Activated T-cell treated with anti-CD3 and anti-CD28 coated beads for 1 hour (primary cell): ENCODE measurements at places on chromosomes 11 and 22.

DNA sequence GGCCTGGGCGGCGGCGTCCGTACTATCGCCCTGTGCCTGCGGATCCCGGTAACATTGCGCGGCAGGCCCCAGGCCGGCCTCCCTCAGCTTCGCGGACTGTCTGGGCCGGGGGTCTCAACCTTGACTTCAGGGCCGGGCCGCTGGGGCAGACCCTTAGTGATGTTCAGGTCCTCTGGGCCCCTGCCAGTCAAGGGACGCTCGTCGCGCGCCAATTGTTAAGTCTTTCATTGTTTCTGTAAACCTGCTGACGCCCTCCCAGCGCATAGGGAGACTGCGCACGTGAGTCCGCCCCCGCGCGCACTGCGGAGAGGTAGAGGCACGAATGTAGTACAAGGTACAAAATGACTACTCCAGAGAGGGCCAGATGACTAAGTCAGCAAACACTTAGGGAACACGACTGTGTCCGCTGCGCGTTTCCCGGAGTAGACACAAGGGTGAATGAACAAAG, 451 bp upstream of the HDHD5 start:
- DNase-seq, result peak; percentile 26

DNA sequence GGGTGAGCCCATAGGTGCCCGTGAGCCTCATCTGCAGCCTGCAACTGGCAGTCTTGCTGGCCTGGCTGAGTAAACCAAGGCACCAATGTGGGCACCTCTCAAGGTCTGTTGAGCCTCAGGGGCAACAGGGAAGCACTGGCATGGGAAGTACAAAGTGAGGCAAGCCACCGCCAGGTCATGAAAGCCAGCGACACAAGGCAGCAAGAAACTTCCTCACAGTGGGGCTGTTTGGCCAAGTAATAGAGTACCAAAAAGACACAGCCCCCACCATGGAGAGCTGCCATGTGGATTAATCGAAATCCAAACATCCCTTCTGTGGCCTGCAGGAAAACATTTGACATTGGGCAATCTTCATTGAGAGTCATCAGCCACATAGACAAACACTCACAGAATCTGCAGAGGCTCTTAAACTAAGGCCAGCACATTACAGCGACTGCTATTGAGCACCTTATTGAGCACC, 43.6 kb upstream of the FIBIN start:
- no peak for DNase-seq

DNA sequence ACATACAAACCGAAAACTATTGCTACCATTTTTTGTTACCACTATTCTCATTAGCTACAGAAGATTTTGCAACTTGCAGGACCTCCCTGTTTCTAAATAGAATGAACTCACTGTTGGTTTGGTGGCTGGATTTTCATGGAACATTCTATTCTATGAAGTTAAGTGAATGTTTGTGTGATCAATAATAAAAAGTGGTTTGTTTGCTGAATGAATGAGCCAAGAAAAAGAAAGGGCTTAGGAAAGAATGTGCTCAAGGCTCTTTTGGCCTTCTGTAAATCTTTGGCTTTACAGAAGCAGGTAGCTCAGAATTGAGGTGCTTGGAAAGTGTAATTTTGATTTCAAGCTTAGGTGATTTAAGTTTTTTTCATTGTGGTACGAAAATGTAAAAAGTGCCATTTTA, 5.9 kb upstream of the SCGB1D2 start:
- no peak for DNase-seq

DNA sequence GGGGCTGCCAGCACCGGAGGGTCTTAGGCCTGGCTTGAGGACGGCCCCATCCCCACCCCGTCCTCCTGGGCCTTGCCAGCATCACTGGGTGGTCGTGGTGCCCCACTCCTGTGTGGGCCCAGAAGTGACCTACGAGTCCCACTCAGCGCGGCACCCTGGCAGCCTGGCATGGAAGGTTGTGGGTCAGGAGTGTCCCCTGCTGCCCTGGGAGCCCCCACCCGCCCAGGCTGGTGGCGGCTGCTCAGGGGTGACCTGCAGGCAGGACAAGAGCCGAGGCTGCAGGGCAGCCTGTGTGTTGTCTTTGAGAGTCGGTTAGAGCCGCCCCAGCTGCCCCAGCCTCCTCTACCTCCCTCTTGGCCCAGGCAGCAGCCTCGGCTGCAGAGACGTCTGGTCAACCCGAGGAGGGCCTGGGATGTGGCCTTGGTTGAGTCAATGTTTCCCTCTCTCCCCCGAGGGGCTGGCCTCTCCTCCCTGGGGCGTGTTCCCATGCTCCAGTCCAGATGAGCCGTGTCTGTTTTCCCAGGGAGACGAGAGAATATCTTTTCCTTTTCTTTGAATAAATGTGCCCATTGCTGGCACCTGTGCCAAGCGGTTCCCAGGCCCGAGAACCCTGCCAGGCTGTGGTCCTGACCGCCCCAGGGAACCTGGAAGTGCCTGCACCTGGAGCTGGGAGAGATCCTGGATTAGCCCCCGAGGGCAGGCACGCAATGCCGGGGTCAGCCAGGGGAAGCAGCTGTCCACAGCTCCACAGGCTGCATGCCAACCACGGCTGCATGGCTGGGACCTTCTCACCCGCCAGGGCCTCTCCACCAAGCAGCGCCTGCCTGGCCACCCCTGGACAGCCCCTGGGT, 35.7 kb upstream of the MUC5AC start:
- no peak for DNase-seq

DNA sequence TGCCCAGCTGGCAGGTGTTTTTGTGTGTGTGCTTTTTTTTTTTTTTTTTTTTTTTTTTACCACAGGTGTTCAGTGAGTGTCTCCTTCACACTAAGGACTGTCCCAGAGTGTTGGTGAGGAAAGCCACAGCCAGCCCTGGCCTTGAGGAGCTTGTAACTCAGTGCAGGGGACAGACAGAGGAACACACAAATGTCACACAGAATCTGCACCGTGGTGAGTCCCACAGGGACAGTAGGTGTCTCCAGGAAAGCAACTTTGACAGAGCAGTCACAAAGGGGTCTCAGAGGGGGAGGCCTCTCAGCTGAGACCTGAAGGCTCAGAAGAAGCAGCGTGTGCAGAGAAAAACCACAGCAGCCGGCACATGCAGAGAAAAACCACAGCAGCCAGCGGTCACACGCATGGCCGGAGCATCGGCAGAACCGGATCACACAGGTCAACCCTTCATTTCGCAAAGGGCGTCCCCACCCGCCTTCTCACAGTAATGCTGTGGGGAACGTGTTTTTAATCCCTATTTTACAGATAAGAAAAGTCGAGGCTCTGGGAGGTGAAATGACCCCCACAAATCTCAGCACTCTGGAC, 101.7 kb upstream of the PRR5 start:
- DNase-seq, result no peak

GRCh38 chr11:133803026-133803425, 42.3 kb downstream of the SPATA19 start:
- DNase-seq, result no peak

DNA sequence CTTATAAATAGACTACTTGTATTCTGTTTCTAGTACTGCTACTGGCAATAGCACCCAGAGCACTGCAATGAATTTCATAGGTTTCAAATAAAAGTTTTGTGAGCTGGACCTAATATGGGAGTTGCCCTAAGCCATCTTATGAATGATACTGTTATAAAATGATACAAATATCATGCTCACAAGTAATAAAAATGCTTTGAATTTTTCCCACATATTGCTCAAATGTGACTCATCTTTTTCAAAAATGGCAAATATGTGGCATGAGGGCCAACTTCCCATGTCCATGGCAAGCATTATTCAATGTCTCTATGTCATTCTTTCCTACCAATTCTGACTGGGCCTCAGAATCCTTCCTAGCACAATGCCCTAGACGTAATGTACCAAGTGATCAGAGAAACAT, 137.6 kb downstream of the TRPC6 start:
- no peak for DNase-seq

GRCh38 chr22:23168391-23169042, 11.8 kb upstream of the BCR start:
- no peak for DNase-seq

GRCh38 chr22:41947424-41948080, 600 bp upstream of the CENPM start:
- DNase-seq, result no peak

GRCh38 chr11:72885749-72886609, 71.8 kb downstream of the ATG16L2 start:
- DNase-seq, result no peak

- no peak for DNase-seq
These were observed 16.4 kb upstream of the SNX32 start for GRCh38 chr11:65817312-65817834.

DNA sequence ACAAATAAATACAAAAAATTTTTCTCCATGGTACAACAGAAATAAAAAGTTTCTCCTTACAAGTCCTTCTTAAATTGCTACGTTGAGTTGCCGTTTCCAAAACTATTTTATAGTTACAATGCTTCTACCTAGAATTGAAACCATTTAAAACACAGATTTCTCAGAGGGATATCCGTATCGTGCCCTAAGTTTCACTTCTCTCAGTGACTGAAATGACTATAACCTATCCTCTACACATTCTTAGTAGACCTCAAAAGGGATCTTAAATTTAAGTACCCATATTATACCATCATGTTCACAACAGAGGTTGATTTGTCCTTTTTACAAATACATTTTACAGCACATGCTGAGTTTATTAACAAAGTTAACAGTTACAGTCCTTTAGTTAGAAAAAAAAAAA, 44.1 kb downstream of the USP28 start:
- DNase-seq, result no peak

GRCh38 chr11:1436468-1437039, 46.8 kb downstream of the BRSK2 start:
- DNase-seq, result no peak

- DNase-seq, result no peak
These were observed 38.4 kb downstream of the POU2AF3 start for GRCh38 chr11:111336582-111337256.

DNA sequence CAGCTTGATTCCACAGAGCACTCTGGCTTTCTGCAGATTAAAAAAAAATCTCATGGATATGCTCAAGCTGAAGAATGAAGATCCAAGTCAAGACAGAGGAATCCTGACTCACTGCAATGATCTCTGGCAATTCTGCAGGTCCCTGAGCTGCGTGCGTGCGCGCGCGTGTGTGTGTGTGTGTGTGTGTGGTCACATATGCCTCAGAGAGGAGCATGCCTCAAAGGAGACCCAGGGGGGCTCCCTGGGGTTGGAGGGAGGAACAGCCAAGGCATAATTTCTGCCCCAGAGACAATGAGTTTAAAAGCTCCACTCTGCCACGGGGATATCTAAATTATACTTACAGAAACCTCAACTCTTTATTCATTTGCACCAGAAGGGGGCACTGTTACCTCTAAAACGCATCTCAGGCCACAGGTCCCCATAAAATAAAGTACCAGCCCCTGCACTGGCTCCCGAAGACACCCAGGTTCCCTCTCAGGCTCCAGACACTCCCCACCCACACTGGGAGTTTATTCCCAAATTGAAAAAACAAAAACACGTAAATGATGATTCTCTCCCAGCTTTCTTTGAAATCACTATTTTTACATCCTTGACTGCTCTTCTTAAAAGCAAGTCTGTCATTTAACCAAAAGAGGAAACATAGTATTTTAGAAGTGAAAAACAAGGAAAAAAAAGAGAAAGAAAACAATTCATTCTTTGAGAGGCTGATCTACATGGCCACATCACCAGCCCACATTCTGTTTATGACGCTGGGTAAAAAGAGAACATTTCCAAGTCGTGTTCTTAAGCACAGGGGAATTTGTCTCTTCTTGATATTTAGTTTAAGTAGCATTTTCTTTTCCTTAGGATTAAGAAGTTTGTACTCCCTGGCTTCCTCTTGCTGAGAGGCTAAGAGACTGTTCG, 401.0 kb downstream of the LARGE1 start:
- DNase-seq, result no peak

GRCh38 chr22:37316405-37316804, 34.1 kb downstream of the CYTH4 start:
- DNase-seq, result no peak

- DNase-seq, result no peak
These were observed 7.7 kb downstream of the ANKRD49 start for GRCh38 chr11:94501522-94501921.

DNA sequence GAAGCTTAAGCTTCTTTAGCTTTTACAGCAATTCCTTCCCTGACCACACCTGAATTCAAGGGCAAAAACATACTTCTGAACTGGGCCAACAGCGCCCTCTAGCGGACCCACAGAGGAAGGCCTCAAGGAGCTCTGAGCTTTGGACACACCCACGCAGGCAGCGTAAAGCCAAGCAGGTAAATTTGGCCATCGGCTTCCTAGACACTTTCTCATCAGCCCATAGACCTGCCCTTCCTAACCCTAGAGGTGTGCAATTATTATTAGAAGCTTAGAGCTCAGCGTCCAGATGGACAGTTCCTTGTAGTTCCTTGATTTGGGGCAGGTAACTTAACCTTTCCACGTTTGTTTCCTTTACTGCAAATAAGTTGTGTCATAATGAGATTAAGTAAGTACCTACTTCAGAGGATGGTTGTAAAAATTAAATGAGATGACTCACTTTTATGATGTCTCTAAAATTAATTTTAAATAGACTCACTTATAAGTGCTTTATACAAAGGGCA, 25.7 kb upstream of the HMGXB4 start:
- peak; percentile 62 for DNase-seq

DNA sequence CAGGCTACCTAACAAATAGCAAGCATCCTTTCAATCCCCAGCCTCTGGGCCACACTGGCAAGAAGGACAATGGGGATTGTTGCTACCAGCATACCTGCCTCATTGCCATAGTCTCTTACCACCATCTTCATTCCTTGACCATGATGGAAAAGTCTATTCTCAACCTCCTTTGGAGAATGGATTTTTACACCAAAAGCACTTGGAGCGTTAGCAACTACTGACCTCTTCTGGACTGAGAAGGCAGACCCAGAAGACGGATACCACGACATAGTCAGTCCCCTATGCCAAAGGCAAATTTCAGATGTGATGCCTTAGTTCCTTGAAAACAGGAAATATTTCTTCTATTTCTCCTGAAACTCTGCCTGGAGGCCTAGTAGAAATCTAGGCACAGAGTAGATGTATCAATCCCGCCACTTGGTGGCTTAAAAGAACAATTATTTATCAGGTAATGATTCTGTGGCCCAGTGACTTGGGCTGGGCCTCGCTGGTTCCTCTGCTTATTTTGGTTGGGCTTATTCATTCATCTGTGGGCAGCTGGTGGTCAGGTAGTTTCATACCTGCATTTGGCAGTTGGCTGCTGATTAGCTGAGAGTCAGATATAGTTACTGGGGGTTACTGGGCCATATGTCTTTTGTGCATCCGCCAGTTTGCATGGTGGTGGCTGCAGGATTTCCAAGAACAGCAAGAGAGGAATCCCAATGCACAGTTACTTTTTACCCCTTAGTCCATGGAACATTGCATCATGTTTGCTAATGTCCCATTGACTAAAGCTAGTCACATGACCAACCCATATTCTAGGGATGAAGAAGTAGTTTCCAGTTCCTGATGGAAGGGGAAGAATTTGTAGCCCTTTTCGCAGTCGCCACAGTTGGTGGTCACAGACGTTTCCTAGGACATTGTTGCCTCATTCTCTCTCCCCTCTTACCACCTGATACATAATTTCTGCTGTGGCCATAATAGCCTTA, 75.2 kb downstream of the DHCR7 start:
- no peak for DNase-seq
